ENCODE measurements at places on chromosomes 5 and 9.

- no peak for DNase-seq
Observed at GRCh38 chr5:95350631-95351030, 40.5 kb upstream of the FAM81B start.

DNA sequence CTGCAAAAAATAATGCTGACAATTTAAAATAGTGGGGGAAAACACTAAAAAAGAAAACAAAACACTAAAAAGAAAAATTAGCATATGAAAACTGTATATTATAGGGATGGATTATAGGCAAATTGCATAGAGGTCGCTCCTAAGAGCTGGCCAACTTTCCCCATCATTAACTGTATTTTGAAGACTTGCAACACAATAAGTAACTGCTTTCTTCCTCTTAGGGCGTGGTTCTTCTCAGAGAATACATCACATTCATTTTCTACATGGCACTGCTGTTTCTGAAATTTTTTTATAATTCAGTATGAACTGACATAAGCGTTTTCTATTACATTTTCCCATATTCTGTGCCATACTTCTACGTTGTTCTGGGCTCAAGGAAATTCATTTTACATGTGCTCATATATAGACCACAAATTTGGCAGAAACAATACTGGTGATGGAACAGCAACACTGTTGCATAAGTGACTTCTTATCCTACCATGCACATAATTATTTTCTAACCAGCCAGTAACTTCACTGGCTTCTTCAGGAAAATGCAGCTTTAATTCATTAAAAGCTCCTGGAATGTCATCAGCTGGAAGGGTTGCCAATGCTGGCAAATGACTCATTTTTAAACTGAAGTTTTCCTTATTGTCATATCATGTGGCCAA is 171.2 kb upstream of the DMAC1 start:
- DNase-seq = no peak

- DNase-seq = no peak
Observed at GRCh38 chr5:122704247-122705036, 70.4 kb upstream of the SNX2 start.

DNA sequence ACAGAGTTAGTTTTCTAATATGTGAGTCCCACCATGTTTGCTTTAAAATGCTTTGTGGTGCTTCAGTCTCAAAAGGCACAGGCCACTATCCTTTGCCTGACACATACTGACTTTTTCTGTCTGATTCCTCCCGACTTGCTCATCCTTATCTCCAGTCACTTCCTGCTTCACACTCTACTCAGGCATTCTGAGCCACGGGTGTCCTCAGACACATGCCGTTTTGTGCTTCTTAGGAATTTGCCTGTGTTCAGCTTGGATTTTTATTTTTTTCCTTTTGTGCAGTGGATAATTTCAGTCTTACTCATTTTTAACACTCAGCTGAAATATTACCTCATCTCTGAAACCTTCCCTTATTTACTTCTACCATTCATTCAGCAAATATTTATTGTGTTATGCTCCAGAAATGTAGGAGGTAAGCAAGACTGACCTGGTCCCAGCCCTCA is 54.1 kb downstream of the MAN2A1 start:
- DNase-seq = no peak

GRCh38 chr5:51131266-51131665 is 252.0 kb upstream of the ISL1 start:
- DNase-seq = no peak

- DNase-seq = no peak
Observed at GRCh38 chr9:38294220-38294960, 98.1 kb upstream of the ALDH1B1 start.

DNA sequence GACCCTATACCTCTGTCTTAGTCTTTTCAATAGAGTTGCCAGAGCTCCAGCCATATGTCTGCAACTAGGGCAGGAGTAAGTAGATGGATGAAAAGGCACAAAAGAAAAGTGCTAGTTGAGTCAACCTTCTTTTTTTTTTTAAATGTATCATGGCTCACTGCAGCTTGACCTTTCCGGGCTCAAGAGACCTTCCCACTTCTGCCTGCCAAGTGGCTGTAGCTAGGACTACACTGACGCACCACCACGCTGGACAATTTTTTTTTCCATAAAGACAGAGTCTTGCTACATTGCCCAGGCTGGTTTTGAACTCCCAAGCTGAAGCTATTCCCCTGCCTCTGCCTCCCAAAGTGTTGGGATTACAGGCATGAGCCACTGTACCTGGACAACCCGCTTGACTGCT is 27.3 kb downstream of the FOXE1 start:
- DNase-seq = no peak

DNA sequence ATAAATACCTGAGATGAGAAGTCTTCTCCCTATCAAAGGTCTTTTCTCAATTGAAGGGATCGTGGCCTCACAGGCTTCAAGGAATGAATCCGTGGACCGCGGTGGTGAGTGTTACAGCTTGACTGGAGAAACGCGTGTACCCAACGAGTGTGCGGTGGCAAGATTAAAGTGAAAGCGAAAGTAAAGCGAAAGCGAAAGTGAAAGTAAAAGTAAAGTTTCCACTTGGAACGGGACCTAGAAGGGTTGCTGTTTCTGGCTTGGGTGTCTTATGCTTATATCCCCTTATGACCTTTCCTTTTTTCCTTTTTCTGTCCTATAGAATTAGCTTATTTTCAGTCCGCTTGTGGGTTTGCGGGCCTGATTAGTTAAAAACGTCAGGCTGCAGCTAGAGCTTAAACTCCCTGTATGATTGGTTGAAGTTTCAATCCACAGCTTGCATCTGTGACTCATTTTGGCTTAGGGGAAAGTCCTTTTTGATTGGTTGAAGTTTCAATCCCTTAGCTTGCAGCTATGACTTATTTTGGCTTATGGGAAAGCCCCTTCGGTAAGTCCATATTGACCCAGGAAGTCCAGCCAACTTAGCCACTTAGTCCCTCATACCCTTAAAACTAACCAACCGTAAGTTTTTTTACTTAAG is 924.3 kb upstream of the CDH10 start:
- DNase-seq = no peak

DNA sequence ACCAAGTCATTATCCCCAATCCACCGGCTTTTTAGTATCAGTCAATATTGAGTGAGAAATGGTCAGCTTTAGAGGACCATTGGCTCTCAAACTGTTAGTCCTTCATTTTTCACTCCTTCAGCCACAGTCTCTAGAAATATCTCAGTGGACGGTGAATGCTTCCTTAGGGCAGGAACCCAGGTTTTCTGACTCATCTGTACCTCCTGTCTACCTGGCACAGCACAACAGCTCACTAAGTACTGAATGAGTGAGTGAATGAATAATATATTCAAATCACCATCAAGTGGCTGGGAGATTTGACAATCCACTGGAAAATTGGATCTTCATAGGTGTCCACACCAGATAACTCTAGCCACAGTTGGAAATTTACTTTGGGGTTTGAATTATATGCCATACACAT is 609.5 kb upstream of the CLINT1 start:
- no peak for DNase-seq

DNA sequence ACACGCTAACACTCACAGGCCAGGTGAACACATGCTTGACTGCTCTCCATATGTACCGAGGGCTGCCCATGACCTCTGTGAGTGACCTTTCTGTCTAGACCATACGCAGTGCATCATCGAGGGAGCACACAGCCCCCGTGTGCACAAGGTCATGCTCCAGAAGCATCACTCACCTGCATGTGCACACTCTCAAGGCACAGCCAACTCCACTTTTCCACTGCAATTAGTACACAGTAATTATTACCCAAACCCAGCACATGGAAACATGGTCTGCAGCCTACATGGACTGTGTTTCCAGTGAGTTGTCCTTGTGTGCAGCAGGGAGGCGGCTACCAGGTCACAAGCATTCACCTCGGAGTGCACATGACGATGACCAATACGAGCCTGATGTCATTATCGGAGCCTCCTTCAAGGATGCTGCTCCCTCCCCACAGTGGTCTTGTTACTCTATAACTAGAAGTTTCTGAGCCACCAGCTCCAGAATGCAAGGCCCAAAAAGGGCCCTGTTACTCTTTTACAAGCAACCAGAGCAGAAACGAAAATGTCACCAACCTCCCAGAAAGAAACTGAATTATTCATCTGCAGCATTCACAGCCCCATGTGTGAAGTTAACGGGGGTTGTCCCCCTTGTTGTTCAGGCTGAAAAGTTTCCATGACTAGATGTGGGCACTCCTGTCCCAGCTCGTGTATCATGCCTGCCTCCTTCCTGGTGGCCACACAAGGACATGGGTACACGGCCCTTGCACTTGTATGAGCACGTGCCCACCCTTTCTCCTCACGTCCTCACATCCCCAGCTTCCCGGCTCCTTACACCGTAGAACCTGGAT is 31.2 kb downstream of the SEMA4D start:
- DNase-seq = no peak

GRCh38 chr9:19201899-19202891 is 28.3 kb upstream of the DENND4C start:
- no peak for DNase-seq

- DNase-seq = no peak
Observed at GRCh38 chr5:99724732-99725290, 796.0 kb upstream of the CHD1 start.

DNA sequence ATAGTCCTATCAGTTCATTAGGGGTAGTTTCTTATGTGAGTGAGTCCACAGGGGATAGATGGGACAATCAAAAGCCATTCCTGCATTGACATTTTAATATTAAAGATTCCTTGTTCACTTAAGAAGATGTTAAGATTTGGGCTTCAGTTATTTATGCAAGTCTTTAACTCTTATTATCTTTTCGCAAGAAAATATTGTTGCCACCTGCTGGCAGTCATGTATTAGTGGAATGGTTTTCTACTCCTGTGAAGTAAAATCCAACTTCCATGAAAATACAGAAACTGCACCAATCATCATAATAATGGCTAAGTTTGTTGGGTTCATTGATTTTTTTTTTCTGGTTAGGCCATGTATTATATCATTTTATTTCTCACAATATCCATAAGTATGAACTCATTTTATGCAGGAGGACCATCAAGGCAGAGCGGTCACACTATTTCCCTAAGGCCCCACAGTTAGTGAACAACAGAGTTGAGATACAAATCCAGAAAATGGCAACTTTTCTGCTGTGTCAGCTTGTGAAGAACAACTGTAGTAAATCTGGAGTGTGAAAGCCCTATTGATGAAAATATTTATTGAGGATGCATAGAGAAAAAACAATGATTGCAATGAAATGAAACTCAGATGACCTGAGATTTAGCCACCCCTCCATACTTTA is 88.5 kb upstream of the TXNDC8 start:
- no peak for DNase-seq

DNA sequence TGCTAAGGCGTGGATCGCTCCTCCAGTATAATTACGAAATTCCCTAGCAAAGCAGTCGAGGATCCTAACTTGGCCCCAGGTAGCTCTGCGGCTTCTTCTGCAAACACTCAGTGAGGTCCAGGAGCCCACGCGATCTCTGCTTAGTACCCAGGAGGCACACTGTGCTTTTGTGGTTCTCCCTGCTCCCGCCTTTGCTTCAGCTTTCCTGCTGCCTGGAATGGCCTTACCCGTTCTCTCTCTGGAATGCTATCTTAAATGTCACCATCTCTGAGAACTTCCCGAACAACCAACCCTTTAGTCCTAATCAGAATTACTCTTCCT is 639 bp downstream of the INVS start:
- DNase-seq = no peak

DNA sequence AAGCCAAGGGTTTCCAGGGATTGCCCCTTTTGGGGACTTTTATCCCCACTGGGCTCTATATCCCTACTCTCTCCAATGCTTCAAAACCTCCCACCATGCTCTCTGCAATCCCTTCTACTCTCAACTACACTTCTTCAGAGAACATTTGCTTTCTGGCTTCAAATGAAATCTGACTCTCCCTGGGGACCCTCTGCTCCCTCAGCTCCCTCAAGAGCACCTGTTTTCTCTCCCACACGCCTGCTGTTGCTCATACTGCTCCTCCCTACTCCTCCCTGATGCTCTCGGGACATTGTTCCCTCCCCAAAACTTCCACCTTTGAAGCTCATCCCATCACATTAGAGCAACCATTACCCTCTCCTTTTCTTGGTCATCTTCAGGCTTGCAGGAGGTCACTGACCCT is 344.9 kb downstream of the CDK5RAP2 start:
- no peak for DNase-seq

DNA sequence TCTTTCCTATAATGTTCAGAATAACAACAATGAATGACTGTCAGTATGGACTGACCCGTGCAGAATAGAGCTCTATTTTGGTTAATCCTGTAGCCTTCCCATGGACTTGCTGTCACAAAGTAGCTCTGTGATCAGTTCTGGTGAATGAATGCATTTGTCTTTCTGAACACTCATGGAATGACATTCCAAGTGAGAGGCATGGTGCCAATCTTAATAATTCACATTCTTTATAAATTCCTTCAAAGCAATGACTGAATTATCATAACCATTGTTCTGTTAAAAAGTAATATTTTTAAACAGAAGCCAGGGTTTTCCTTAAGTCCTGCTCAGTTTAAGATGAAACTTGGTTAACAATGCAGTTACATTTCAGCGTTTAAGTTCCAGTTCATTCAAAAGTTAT is 360.5 kb downstream of the ICE1 start:
- DNase-seq = no peak

- DNase-seq = no peak
Observed at GRCh38 chr5:3026099-3026498, 274.6 kb upstream of the IRX2 start.

DNA sequence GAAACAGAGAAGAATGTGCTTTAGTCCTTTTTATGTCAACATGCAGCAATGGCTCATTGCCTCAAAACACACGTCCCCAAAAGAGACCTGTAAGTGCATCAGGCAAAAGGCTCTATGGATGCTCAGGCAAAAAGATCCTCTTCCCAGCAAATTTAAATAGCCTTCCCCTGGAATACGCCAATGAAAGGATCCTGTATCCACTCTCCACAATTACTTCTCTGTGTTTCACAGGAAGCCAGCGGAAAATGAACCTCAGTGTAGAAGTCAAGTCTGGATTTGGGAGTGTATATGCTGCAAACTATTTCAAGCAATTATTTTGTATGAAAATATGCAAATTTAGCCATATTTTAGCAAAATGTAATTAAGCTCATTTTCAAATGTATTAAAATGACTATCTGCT is 217.9 kb downstream of the EPB41L4A start:
- no peak for DNase-seq

- DNase-seq = no peak
Observed at GRCh38 chr5:147691130-147691529, 91.4 kb downstream of the JAKMIP2 start.

DNA sequence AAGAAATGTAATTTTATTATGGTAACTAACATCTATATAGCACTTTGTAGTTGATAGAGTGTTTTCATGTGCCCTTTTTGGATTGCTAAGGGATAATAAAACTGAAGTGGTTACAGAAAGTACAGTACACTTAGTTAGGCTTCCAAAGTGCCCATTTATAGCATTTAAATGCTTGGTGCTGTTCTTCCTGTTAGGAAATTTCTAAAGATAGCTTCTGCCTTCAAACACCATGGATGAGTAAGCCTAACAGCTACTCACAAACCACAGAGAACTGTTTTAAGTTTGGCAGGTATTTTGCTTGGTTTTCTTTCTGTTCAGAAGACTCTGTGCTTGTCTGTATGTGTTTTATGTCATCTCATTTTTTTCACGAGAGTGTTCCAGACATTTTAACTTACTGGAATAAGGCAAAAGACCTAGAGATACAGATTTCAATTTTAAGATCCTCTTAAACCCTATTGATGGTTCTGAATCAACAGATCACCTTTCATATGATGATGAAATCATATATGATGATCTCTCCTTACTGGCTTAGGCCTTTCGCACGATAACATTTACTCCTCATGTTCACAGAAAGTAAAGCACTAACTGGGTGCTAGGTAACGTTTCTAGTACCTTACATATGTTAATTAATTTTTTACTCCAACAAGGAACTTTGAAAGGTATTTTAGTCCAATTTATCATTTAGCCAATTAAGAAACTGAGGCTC is 4.4 kb downstream of the RIMOC1 start:
- DNase-seq = no peak

- DNase-seq = no peak
Observed at GRCh38 chr9:82052081-82052480, 63.5 kb downstream of the SPATA31D1 start.
